Substantia nigra (tissue), 51 donors: ENCODE measurements at places on chromosomes 2 and 18.
A peak's percentile ranks its signal among the peaks of the same experiment; 100 is the strongest.

DNA sequence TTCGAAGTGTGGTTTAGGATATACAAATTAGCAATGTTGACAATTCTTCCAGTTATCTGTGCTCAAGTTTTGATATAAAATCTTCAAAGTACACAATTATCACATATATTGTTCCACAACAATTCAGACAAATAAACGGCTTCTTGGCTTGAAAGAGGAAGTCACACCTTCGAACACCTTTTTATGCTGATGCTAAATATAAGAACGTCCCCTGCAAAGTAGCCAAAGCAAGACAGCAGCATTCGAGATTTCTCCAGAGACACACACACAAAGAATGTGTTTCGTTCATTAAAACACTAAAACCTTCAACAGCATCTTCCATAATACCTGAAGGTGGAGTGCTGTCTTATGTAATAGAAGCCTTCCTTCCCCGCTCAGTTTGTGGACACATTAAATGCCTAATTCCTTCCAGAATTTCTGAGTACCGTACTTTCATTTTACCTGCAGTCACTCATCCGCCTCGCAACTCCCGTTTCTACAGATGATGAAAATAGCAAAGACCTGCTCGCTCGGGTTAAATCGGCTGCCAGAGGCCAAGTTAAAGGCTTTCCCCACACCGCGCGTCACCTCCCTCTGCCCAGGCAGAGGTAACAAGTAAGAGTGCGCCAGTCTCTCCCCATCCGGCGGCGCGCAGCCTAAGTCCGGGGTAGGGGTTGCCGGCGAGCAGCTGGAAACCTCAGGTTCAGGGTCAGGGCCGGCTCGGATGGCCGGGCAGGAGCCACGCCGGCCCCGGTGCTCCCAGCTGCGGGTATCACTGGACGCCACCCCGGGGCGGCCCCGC, 847 bp downstream of the SERPINE2 start:
- no peak for DNase-seq

GRCh38 chr2:6828299-6828584, 37.5 kb downstream of the CMPK2 start:
- DNase-seq, result no peak

DNA sequence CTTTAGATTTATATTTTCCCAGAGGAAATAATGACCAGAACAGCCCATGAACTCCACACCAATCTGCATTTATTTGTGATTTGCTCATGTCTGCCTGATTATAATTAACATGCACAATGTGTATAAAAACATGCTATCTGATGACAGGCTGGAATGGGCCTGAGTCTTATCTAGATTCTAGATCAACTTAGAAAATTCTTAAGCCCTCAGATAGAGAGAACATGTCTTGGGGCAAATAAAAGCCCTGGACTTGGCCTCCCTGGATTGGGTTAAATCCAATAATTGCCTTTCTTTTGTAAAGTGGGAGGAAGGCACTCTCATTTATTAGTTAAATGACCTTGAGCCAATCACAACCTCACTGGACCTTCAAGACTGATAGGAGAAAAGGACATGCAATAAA, 61.8 kb downstream of the EVA1A start:
- no peak for DNase-seq

GRCh38 chr2:150643114-150643725, 155.8 kb upstream of the RND3 start:
- no peak for DNase-seq

GRCh38 chr2:85705680-85706039, 11.5 kb downstream of the GNLY start:
- no peak for DNase-seq

GRCh38 chr2:3482363-3482821, 36.9 kb downstream of the ADI1 start:
- no peak for DNase-seq

GRCh38 chr2:172701250-172701649, 34.4 kb upstream of the RAPGEF4 start:
- no peak for DNase-seq

DNA sequence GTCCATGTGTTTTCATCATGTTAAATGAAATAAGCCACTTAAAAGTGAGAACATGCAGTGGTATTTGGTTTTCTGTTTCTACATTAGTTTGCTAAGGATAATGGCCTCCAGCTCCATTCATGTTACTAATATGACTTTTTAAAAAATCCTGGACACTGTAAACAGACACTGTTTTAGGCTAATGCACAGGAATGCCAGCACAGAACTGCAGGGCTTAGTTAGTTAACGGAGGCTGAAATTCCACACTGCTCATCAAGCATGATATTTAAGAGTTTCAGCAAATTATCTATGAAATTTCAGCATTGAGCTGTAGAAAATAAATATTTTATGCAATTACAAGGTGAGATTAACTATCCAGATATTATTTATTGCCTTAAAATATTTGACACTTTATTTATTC, 42.5 kb upstream of the PAX3 start:
- DNase-seq, result no peak

GRCh38 chr2:208269091-208269490, 3.0 kb downstream of the PIKFYVE start:
- no peak for DNase-seq

GRCh38 chr2:73232403-73233153, 461 bp downstream of the PRADC1 start:
- no peak for DNase-seq

DNA sequence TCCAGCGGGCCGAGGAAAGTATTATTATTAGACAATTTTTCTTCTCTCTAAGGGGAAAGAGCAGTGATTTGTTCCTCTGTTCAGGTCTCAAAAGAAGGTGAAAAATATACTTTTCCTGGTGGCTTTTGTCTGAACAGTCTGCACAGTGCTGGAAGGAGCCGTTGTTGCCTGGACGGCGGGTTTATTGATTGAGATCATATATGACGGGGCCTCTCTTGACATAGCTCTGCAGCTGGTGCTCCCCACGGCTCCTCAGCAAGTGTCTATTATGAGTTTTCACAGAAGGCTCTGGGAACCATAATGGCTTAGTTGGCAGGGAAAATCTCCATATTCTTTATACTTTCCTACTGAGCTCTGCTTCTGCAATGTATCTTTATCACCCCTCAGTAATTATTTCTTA, 42.9 kb downstream of the FSHR start:
- no peak for DNase-seq

DNA sequence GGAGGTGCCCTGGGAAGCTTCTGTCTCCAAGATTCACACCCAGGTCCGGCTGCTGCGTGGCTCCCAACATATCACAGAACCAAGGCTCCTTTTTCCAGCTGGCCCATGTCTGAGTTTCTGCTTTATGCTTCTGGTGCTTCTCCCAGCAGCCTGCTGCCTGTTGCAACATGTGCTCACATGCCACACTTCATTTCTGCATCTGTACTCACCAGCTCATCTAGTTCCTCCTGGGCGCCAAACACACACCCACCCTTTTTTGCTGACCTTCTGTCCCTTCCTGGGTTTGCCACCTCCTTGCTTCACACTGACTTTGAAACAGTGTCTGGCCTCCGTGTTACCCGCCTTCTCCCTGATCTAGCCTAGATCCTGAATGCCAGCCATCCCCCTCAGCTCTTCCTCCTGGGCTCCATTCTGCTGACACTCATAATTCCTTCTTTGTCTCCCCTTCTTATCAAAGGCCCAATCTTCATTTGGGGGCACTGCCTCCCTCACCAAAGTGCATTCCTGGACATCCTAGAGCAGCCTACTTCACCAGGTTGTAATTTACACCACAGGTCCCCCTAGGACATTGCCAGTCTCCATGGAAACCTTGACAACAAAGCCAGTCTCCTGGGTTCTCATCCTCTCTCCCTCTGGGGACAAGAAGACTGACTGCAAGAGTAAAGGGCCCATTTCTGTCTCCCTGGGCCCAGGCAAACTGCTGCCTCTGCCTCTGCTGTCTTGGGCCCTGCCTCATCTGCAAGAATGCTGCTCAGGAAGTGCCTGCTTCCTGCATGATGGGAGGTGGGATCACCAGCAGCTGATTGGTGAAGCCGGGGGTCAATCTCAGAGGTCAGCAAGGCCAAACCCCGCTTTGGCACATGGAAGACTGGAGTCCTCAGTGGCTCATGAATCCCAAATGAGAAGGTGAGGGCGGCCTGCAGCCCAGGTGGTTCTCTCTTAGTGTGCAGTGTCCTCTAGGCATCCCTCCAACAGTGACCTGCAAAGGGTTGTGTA, 13.9 kb upstream of the PROM2 start:
- DNase-seq, result no peak

GRCh38 chr2:229713371-229714079, 830 bp downstream of the DNER start:
- peak; percentile 80 for DNase-seq

DNA sequence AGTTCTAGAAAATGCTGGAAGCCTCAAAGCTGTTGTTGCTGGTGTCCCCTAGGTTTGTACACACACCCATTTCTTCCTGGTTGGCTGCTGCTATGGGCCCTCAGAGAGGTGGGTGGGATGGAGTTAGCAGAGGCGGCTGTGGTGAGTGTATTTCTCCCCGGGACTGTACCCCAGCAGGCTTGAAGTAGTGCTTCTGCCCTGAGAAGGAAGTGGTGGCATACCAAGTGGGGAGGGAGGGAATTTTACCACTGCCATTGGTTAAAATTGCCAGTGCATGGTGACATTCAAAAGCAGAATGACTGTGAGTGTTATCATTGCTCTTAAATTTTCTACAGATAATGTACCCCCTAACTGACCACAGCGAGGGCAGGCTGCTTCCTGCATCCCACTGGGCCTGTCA, 125.6 kb upstream of the CAPN13 start:
- no peak for DNase-seq

DNA sequence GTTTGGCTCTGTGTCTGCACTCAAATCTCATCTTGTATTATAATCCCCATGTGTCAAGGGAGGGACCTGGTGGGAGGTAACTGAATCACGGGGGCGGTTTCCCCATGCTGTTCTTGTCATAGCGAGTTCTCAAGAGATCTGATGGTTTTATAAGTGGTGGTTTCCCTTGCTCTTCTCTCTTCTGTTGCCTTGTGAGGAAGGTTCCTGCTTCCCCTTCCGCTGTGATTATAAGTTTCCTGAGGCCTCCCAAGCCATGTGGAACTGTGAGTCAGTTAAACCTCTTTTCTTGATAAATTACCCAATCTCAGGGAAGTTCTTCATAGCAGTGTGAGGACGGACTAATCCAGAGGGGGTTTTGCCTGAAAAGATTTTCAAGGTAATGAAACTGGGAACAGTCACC, 245.4 kb downstream of the GALR1 start:
- DNase-seq, result no peak

GRCh38 chr2:134845028-134845427, 6.6 kb downstream of the ACMSD start:
- DNase-seq, result no peak

DNA sequence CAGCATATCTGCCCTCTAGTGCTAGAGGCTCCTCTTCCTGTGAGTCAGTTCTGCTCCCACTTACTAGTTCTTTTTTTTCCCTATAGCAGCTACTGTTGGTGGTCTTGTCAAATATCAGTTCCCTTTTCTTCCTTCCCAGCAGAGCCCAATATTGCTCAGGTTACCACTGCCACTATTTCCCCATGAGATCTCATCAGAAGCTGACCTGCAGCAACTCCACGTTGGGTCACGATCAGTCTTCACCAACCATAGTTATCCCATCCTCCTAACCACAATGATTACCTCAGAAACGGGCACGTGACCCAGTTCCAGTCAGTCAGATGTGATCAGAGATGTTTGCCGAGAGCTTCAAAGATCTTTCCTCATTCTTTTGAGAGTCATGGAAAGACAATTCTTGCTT, 59.7 kb upstream of the CAPN13 start:
- no peak for DNase-seq

DNA sequence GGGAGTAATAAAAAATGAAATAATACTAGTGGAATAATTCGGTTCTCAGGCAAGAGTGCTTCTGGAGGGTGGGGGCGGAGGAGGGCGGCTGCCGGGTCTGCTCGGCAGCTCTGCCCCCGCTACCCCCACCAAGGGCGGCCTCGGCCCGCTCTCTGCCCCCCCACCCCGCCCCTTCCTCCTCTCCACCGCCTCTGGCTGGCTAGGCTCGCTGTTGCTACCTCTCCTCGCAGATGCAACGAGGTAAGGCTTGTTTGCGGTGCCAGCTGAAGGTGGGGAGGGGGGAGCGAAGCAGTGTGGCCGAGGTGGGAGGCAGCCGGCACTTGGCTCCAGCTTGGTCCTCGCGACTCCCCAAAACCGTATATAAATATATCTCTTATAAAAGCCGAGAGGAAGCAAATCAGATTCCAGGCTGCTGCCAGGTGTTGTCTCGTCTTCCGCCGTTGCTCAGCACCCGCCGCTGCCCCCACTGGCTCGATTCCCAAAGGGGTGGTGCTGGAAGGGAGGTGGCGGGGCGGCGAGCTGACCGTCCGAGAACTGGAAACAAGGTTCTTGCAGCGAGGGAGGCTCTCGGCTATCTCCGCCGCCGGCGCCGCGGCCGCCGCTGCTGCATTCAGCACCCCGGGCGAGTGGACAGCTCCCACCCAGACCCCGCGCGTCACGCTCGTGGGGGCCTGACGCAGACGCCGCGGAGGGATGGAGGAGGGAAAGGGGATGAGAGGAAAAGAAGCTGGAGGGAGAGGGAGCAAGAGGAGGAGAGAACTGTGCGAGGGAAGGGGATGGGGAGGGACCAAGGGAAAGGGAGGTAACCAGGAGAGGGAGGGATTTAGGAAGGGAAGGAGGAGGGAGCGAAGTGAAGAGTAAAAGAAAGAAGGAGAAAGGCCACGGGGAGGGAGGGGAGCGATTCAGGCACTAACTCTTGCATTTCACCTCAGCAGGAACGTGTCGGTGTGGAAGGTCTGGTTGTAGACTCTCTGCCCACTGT, at the start of gene MARCHF4:
Gene MARCHF4, minus strand, starts transcription at position 763 of the 982 bp plus-strand sequence. CDS start 2,223 bp downstream, outside the sequence.
- DNase-seq, result peak; percentile 59

- DNase-seq, result no peak
These were observed 10.0 kb downstream of the INPP4A start for GRCh38 chr2:98454500-98455235.

DNA sequence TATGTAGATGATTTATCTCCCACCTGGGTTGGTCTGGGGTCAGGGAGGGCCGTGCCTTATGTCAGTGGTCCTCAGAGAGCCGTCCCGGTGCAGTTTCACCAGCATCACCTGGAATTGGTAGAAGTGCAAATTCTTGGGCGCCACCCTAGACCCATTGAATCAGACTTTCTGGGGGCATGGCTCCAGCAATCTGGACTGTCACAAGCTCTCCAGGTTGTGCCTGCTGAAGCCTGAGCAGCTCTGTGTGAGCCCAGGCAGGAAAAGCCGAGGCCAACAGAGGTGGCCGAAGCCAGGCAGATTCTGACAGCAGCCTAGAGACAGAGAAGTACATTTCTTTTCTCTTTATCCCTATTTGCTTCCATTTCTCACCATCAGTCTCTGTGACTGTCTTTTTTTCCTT, 98.4 kb upstream of the SEC11C start:
- DNase-seq, result no peak

- DNase-seq, result no peak
These were observed 563.1 kb upstream of the PIK3C3 start for GRCh38 chr18:41391616-41392595.
